ENCODE measurements at places on chromosomes 3 and 15.

DNA sequence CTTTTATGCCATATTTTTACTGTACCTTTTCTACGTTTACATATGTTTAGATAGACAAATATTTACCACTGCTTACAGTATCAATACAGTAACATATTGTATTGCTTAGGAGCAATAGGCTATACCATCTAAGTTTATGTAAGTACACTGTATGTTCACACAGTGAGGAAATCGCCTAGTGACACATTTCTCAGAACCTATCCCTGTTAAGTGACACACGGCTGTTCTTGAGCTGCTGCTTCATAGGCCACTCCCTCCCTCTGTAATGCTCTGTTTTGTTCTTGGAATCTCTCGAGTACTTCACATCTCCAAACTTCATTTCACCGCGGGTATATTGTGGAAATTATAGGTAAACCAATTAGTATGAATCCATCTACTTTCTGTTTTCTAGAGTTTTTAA is 13.4 kb upstream of the SELENOT start:
- DNase-seq, result no peak

GRCh38 chr3:123870033-123870432 is 14.1 kb downstream of the MYLK start:
- DNase-seq, result no peak

- DNase-seq, result no peak
Measured at GRCh38 chr15:88904257-88904623, 8.9 kb upstream of the HAPLN3 start.

- no peak for DNase-seq
Measured at GRCh38 chr3:135887220-135887619, 78.3 kb upstream of the PPP2R3A start.

- no peak for DNase-seq
Measured at GRCh38 chr15:60616147-60616546, 137.2 kb upstream of the ICE2 start.

DNA sequence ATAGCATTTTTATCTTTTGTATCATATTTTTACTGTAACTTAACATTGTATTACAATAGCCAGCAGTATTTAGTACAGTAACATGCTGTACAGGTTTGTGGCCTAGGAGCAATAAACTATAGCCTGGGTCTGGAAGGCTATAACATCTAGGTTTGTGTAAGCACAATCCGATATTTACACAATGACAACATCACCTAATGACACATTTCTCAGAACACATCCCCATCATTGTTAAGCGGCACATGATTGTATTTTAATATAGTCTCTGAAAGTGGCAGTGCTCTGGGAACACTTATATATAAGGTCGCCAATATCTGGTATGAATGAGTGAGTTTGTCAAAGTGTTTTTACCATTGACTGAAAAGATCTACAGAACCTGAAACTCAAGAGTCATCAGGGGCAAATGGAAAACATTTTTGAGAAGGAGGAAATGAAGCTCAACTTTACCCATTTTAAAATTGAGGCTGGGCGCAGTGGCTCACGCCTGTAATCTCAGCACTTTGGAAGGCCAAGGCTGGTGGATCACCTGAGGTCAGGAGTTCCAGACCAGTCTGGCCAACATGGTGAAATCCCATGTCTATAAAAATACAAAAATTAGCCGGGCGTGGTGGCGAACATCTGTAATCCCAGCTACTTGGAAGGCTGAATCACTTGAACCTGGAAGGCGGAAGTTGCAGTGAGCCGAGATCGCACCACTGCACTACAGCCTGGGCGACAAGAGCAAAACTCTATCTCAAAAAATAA is 38.8 kb upstream of the TNFSF10 start:
- no peak for DNase-seq

DNA sequence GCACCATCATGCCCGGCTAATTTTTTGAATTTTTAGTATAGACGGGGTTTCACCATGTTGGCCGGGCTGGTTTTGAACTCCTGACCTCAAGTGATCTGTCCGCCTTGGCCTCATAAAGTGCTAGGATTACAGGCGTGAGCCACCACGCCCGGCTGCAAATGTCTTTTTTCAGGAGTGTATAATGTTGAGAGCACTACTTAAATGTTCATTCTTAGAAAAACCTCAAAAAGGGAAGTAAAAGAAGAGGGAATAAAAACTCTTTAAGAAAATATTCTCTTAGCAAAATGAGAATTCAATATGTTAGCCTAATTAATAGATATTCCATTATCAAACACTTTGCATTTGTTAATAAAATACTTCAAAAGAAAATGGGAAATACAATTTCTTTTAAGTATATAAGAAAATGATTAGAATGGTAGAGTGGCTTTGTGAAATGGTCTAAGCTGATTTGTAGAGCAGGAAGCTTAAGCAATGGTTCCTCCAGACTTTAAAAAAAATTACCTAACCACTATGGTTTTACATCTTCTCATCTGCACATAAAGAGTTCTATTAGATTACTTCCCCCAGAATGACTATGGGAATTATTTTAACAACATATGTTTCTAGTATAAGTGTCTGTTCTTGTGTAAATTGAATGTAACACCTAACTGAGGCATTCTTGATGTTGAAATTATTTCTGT is 226.7 kb upstream of the ALCAM start:
- DNase-seq, result no peak

DNA sequence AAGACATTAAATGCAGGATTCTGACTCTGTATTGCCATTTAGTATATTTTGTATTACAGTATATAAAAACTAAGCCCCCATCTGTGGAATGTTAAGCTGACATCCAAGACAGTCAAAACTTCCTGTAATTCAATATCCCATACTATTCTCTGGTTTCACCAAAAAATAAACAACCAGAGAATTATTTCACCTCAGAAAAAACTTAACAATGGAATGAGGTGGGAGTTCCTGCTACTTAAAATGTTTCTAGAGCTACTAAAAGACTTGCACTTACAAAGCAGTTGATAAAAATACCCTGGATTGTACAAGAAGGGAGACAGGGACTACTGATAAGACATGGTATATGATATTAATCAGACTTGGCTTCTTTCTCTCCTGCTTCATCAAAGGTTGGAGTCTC is 8.3 kb downstream of the ARL13B start:
- no peak for DNase-seq

Data from nucleus accumbens (tissue), 56 donors.